ENCODE measurements at places on chromosomes 7 and 10. TPM values are rescaled to one million over a fixed set of nuclear protein-coding genes. Genes with fewer than 3 reads are reported as not detected.

DNA sequence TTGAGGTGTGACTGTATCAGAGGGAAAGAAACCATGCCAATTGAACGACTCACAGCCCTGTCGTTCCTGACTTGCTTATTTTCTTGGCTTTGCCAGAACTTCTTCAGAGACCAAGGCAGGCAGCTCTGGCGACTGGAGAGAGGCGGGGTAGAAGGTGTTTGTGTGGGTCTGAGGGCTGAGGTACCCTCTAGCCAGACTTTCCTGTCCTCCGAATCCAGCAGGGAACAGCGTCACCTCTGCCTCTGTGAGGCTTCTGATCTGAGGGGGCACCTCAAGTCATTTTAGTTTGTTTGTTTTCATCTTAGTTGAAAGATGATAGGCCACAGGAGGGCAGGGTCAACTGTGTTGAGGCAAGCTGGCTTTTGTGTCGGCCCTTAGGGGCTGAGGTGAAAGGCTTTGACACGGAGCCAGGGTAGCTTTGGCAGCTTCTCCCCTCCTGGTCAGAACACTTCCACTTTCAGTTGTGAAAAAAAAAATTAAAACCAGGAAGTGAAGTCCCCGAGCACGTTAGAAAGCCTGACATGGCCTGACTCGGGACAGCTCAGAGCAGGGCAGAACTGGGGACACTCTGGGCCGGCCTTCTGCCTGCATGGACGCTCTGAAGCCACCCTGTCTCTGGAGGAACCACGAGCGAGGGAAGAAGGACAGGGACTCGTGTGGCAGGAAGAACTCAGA is 1.9 kb downstream of the ACSL5 start:
- no peaks in the 10 kb centered on the region for H3K27me3 ChIP-seq
- DNase-seq = peak; percentile 27
- H3K36me3 ChIP-seq = no peaks in the 10 kb centered on the region
- peak overlapping the region; percentile 92 for H3K4me3 ChIP-seq

GRCh38 chr7:42096681-42097561 is 140.1 kb downstream of the GLI3 start:
- H3K36me3 ChIP-seq = no peaks in the 10 kb centered on the region
- H3K27me3 ChIP-seq = no peaks in the 10 kb centered on the region
- H3K27ac ChIP-seq = no peak overlapping the region
- no peaks in the 10 kb centered on the region for H3K4me1 ChIP-seq

DNA sequence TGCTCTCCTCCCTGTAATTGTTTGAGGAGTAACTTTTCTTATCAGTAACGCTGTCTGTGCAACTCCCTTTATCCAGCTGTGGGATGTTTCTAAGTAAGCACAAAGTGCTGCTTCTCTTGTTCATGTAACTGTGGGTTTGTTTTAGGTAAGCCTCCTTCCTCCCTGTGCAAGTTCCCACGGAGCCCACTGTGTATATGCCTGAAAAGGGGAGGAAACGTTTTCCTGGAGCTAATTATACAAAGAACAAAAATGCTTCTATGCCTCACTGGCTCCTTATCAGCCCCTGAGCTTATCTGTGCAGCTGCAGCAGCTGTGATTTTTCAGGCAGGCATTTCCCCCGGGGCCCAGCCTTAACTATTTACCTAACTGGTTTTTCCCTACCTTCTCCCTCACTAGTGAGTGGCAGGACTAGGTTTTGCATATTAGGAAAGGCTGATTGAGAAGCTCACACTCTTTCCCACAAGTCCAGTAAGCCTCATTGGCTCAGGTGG is 593.4 kb upstream of the GHITM start:
- no peak for DNase-seq
- no peak overlapping the region for H3K4me3 ChIP-seq
- no peak overlapping the region for H3K27ac ChIP-seq
- H3K4me1 ChIP-seq = no peaks in the 10 kb centered on the region
- no peaks in the 10 kb centered on the region for H3K27me3 ChIP-seq
- no peaks in the 10 kb centered on the region for H3K36me3 ChIP-seq

GRCh38 chr7:44277851-44278250 is 47.5 kb downstream of the CAMK2B start:
- H3K4me3 ChIP-seq = no peak overlapping the region
- DNase-seq = no peak
- H3K27me3 ChIP-seq = no peaks in the 10 kb centered on the region
- no peak overlapping the region for H3K27ac ChIP-seq
- no peaks in the 10 kb centered on the region for H3K4me1 ChIP-seq
- no peaks in the 10 kb centered on the region for H3K36me3 ChIP-seq

- H3K4me1 ChIP-seq = peaks cover 29% of the 10 kb centered on the region
- no peak for DNase-seq
- no peak overlapping the region for H3K27ac ChIP-seq
- no peaks in the 10 kb centered on the region for H3K36me3 ChIP-seq
- no peaks in the 10 kb centered on the region for H3K27me3 ChIP-seq
These were observed 1.1 kb downstream of the RSU1 start for GRCh38 chr10:16816171-16816570.

MPP7 gene
- 6.6 TPM for total RNA-seq

DNA sequence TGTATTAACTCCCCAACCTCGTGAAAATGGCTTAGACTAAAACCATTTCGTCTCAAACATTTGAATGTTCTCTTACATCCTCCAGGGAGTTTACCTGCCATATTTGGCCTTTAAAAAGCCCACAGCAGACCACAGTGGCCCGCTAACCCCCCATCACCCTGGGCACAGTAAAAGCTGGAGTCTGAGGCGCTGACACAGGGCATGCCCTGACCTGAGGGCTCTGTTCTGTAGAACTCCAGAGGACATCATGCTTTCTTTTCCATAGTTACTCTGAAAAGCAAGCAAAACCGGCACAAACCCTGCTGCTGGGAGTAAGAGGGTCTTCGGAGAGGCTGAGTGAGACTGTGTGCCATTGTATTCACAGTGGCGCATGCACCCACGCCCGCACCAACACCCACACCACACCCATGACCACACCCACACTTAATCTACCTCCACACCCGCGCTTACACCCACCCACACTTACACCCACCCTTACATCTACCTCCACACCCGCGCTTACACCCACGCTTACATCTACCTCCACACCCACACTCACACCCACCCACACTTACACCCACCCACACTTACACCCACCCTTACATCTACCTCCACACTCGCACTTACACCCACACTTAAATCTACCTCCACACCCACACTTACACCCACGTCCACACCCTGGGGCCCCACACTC is 32.1 kb downstream of the LRRC27 start:
- no peaks in the 10 kb centered on the region for H3K27me3 ChIP-seq
- no peak overlapping the region for H3K27ac ChIP-seq
- H3K36me3 ChIP-seq = no peaks in the 10 kb centered on the region
- no peak for DNase-seq
- no peak overlapping the region for H3K4me3 ChIP-seq
- no peaks in the 10 kb centered on the region for H3K4me1 ChIP-seq

- no peak overlapping the region for H3K27ac ChIP-seq
- DNase-seq = no peak
- H3K4me1 ChIP-seq = no peaks in the 10 kb centered on the region
- no peaks in the 10 kb centered on the region for H3K36me3 ChIP-seq
- H3K27me3 ChIP-seq = no peaks in the 10 kb centered on the region
These were observed 37.5 kb upstream of the PIK3CG start for GRCh38 chr7:106827626-106828025.

AKR1B15 gene
- not detected for total RNA-seq

ACTR3C gene
- total RNA-seq = 4.5 TPM

- no peak overlapping the region for H3K27ac ChIP-seq
- H3K4me3 ChIP-seq = no peak overlapping the region
- no peaks in the 10 kb centered on the region for H3K36me3 ChIP-seq
- no peaks in the 10 kb centered on the region for H3K4me1 ChIP-seq
These were observed 51.7 kb downstream of the ADRA2A start for GRCh38 chr10:111128331-111129180.

GRCh38 chr10:77410523-77410922 is 227.1 kb downstream of the KCNMA1 start:
- H3K4me1 ChIP-seq = no peaks in the 10 kb centered on the region
- no peak for DNase-seq
- H3K4me3 ChIP-seq = no peak overlapping the region
- H3K27me3 ChIP-seq = no peaks in the 10 kb centered on the region
- no peak overlapping the region for H3K27ac ChIP-seq
- no peaks in the 10 kb centered on the region for H3K36me3 ChIP-seq

DNA sequence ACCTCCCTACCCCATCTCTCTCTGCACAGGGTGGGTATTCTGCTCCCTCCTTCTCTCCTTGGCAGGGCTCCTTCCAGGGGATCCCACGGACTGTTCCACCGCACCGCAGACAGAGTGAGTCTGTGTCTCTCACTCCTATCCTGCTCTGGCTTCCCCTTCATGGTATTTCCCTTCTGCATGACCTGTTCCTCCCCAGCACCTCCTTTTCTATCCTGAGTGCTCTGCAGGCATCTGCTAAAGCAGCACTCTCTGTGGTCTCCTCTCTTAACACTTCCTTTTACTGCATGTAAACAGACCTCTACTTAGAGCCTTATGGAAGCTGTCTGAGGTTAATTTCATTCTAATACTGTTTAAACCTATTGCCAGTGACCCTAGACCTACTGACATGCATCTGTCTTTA is 171.5 kb downstream of the CCSER2 start:
- H3K36me3 ChIP-seq = no peaks in the 10 kb centered on the region
- no peak for DNase-seq
- no peak overlapping the region for H3K4me3 ChIP-seq
- H3K27ac ChIP-seq = no peak overlapping the region
- no peaks in the 10 kb centered on the region for H3K4me1 ChIP-seq
- no peaks in the 10 kb centered on the region for H3K27me3 ChIP-seq

AKR1C1 gene
- 0.24 TPM for total RNA-seq

- H3K36me3 ChIP-seq = no peaks in the 10 kb centered on the region
- H3K27me3 ChIP-seq = no peaks in the 10 kb centered on the region
- no peak for DNase-seq
- no peak overlapping the region for H3K27ac ChIP-seq
These were observed 172.5 kb downstream of the PRKAG2 start for GRCh38 chr7:151704299-151704959.

APBB1IP gene
- 48.9 TPM for total RNA-seq

DNA sequence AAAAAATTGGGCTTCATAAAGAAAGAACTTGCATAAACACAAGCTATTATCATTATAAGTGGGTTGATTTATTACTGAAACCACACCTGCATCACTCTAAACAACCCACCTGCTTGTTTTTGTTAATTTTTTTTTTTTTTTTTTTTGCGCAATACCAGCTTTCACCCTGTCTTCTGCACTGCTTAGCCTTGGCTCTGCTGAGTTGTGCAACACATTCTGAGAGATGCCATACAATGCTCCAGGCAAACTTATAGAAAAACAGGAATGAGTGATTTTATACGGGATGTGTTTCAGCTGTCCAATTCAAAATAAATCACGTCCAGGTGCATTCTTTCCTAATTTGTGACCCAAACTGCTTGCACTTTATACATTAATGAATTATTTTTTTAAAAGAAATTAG is 923.6 kb downstream of the GATA3 start:
- no peak for DNase-seq
- H3K36me3 ChIP-seq = no peaks in the 10 kb centered on the region
- no peak overlapping the region for H3K4me3 ChIP-seq

DNA sequence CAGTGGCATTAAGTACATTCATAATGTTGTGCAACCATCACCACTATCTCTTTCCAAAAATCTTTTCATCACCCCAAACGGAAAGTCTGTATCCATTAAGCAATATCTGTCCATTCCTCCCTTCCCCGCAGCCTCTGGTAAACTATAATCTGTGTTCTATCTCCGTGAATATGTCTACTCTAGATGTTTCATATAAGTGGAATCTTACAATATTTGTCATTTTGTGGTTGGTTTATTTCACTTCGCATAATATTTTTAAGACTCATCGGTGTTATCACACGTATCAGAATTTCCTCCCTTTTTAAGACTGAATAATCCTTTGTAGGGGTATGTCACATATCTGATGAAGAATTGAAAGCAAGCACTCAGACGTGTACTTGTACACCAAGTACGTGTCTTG is 86.0 kb upstream of the FGFR2 start:
- H3K36me3 ChIP-seq = no peaks in the 10 kb centered on the region
- H3K4me1 ChIP-seq = no peaks in the 10 kb centered on the region

TEX47 gene
- total RNA-seq = not detected

SPACDR gene
- total RNA-seq = 1.00 TPM

DNA sequence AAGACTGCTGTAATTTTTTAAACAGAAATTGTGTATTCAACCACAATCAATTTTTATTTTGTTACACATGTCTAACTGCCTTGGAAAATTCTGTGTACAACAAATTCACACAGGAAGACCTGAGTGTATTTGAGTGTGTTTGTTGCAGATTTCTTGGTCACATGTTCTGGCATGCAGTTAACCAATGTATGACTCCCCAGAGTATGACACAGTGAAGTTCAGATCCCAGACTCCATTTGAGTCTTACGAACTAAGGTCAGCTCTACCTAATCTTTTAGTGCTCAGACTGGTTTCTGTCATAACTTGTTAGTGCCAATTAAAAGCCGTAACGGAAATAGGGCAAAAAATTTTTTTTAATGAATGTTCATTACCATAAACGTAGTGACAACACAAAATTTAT is 5.8 kb downstream of the GNAI1 start:
- no peak for DNase-seq
- no peak overlapping the region for H3K4me3 ChIP-seq
- no peaks in the 10 kb centered on the region for H3K4me1 ChIP-seq
- H3K27ac ChIP-seq = no peak overlapping the region
- no peaks in the 10 kb centered on the region for H3K36me3 ChIP-seq

CACUL1 gene
- 29.0 TPM for total RNA-seq

THNSL1 gene
- 10.6 TPM for total RNA-seq

- no peak overlapping the region for H3K4me3 ChIP-seq
- DNase-seq = no peak
- H3K27ac ChIP-seq = no peak overlapping the region
- H3K4me1 ChIP-seq = no peaks in the 10 kb centered on the region
- no peaks in the 10 kb centered on the region for H3K27me3 ChIP-seq
These were observed 744.7 kb upstream of the GALNT17 start for GRCh38 chr7:70387217-70387616.

DNA sequence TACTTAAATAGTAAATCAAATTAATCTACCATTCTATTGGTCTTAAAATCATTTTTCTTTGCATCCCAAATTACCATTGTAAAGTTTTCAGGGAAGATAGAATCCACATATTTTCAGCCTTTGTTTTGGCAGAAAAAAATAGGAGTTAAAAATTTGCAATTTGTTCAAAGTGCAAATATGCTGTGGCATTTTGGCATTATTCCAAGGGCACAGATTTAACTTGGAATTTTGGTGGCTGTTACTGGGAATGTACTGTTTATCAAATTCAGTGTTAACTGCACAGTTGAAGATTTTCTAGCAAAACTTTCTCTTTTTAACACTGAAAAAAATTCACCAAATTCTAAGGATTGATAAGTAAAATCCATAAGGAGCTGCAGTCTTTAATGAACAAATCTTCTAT is 151.0 kb upstream of the HDAC9 start:
- no peaks in the 10 kb centered on the region for H3K4me1 ChIP-seq
- H3K27me3 ChIP-seq = no peaks in the 10 kb centered on the region
- no peaks in the 10 kb centered on the region for H3K36me3 ChIP-seq
- no peak overlapping the region for H3K4me3 ChIP-seq
- H3K27ac ChIP-seq = no peak overlapping the region

- no peak overlapping the region for H3K4me3 ChIP-seq
- no peak for DNase-seq
- H3K27me3 ChIP-seq = no peaks in the 10 kb centered on the region
- H3K36me3 ChIP-seq = no peaks in the 10 kb centered on the region
- no peak overlapping the region for H3K27ac ChIP-seq
These were observed 28.0 kb upstream of the CPN1 start for GRCh38 chr10:100109670-100110069.

OR2A5 gene
- not detected for total RNA-seq

All from CD8-positive, alpha-beta memory T cell (primary cell).